DMS79 (cell line): ENCODE measurements at places on chromosomes 2 and 18.
A peak's percentile ranks its signal among the peaks of the same experiment; 100 is the strongest.

DNA sequence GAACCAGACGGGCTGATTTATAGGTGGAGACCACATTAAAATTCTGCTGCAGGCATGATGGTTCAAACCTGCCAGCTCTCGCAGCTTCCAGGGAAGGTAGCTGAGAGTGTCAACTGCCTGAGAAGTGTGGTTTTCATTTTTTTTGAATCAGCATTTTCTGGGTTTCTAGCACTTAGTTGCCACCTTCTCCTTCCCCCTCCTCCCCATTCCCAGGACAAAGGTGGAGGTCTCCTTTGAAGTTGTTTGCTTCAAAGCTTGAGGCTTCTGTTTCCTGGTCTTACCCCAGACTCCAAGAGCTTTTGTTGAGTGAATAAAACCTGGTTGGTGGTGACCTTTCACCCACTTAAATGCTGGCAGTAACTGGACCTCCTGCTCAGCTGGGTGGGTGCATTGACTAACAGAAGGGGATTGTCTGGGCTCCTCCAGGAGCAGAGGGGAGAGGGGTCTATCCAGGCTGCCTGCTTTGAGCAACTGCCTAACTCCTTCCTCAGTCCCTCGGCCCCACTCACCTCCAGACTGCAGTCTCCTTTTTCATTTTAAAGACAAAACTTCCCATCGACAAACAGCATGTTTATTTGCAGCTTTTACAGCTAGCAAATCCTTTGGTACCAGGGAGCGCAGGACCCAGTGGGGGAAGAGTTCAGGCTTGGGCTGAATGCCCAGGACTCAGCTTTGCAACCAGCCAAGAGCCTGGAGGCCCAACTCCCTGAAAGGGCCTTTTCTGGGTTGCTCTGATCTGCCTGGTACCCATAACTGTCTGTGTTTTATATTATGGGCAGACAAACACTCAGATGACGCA lies 3.5 kb downstream of the RHOB start:
- no peak for DNase-seq

GRCh38 chr2:174051741-174052583 lies 86.8 kb upstream of the SP3 start:
- DNase-seq = no peak

DNA sequence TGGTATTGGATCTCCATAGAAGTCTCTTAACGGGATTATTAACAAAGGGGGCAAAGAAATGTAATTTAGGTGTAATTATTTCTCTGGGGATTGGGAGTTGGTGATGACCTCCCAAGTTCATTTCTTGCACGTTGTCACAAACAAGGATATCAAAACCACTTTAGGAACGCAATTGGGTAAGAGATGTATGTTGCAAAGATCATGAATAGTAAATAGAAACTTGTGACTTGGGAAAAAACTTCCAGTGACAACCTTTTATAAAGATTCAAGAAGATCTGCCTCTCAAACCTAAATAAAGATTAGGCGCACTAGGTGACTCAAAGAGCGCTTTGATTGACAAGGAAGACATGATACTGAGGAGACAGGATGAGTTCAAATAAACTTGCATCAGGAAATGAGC lies 127.8 kb upstream of the TRIB2 start:
- DNase-seq = no peak

DNA sequence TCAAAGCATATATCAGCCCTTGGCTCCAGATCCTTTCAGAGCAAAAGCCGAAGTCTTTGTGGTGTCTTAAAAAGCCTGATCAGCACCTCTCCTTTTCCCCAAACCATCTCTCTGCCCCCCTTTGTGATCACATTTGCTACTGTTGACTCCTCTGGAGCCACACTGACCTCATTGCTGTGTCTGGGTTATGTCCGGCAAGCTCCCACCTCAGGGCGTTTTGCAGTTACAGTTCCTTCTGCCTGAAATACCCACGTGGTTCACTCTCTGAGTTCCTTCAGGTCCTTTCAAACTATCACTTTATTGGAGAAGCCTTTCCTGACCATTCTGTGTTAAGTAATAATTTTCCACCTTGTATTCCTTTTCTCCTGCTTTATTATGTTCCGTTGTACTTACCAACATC lies 11.8 kb downstream of the C2orf69 start:
- DNase-seq = no peak

GRCh38 chr18:8969639-8970390 lies 132.7 kb upstream of the NDUFV2 start:
- no peak for DNase-seq

DNA sequence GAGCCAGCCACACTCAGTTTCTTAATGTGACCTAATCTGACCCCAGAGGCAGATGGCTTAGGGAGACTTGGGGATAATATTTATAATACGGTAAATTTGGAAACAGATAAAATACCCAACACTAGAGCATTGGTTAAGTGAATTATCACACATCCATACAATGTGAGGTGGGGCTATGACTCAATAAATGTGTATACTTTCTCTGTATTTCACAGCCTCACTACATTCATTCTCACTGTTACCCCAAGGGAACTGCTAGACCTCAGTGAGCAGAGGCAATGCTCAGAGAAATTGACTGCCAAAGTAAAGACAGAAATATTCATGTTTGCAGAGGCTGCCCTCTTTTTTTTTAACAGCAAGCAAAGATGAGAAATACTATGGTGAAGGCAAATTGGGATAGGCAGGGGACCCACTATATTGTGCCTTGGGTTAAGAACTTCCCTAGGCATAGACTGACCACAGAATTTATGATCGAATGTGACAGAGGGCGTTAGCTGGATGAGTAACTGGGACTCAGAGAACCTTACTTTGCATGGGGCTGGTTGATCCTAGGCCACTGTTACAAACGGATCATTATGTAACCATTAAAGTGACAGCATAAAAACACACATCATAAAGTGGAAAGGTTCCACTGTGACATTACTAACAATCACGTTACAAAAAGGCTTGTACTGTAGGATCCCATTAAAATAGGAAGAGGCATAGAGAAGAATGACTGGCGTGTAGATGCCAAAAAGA lies 246.0 kb upstream of the LYPD1 start:
- DNase-seq = no peak

DNA sequence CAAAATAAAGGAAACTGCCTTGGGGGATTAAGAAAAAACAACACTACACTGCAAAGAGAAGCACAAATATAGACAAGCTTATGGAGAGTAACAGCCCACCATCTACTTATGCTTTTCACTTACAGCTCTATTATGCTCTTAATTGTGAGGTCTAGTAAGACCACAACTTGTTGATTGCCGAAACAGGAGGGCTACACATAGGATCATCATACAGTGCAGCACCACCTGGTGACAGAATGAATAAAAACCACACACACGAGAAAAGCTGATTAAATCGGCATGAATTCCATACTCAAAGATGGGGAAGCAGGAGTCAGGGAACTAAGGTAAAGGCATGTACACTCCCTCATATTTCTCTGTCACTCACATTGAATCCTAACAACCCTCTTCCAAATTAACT lies 259.2 kb downstream of the IKZF2 start:
- no peak for DNase-seq

- DNase-seq = no peak
These were observed 39.8 kb upstream of the DNMT3A start for GRCh38 chr2:25381502-25381901.

GRCh38 chr2:181326661-181327060 lies 130.5 kb upstream of the ITGA4 start:
- no peak for DNase-seq

DNA sequence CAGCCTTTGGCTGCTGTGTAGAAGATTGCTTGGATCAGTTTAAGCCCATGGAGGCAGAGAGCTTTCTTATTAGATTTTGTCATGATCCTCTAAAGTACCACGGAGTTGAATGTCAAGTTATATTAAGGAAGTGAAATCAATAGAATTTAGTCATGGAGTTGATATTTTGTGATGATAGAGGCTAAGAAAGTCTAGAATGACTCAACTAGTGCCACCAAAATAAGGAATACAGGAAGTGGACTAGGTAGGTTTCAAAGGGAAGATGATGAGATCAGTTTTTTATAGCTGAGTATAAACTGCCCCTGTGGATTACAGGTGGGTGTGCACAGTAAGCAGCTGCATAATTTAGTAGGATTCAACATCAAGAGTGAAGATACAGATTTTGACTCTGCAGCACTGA lies 25.2 kb downstream of the FBXO36 start:
- DNase-seq = no peak

DNA sequence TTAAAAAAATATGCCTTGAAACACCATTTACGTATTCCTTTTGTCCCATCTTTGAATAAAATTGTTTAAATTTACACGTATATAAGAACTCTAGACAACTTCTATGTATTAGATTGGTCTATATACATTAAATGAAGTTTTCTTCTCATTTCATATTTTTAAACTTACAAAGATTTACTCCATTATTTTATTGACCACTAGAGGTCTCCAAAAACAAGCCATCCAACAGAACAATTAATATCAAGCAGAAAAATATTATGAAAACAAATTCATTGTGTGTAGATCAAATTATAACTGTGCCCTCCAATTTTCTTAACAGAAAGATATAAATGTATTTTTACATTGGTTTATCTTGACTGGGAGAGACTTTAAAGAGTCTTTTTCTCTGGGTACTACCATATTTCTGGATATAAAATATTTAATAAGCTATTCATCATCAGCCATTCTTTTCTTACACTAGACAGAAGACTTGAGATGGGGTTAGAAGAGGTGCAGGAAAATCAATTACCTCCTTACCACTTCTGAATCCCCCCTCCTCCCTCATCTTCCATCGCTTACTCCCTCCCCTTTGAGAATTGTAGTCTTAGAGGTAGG lies 66.5 kb downstream of the DPP4 start:
- DNase-seq = no peak

DNA sequence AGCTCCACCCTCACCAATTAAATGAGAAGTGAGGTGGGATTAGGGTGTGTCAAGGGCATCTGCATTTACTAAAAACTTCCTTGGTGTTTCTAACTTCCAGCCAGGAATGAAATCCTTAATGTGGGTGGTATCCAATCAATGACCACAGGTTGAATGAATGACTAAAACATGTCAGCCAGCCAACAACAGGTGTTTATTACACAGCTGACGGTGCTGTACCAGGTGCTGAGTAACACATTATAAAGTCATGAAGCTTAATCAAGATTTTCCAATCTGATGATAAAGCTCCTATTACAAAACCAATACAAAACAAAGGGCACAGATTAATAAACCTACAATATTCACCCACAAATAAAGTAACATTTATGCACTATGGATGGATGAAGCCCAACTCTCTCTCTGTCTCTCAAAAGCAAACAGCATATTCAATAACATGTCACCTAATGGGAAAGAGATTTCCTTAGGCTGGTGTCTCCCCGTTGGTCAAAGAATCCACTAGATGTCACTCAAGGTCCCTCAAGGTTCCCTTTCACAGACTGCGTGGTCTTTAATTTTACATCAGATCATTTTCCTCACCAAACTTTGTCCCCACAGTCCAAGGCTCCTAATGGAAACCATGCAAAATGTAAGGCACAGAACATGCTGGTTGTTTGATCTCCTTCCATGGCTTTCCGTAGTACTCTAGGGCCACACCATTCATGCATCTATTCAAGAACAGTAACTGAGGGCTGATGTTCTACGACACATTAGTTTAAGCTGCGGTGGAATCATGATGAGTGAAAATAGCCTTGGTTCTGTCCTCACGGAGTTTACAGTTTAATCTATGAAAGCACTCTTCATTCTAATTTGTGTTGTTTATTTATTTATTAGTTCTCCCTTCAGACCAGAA lies 6.4 kb upstream of the PTPN4 start:
- DNase-seq = no peak

GRCh38 chr2:54678719-54679118 lies 44.7 kb upstream of the EML6 start:
- no peak for DNase-seq

- no peak for DNase-seq
These were observed 1162.8 kb downstream of the DSC3 start for GRCh38 chr18:29879763-29880162.

- no peak for DNase-seq
These were observed 152.2 kb downstream of the DAW1 start for GRCh38 chr2:228023619-228024018.

GRCh38 chr18:31490387-31490786 lies 7.6 kb upstream of the DSG2 start:
- no peak for DNase-seq

- DNase-seq = no peak
These were observed 23.1 kb downstream of the FAM178B start for GRCh38 chr2:96963316-96963715.

GRCh38 chr18:58313491-58314032 lies 269.5 kb downstream of the NEDD4L start:
- DNase-seq = peak; percentile 59

GRCh38 chr2:112462178-112462577 lies 19.8 kb upstream of the TTL start:
- DNase-seq = no peak

DNA sequence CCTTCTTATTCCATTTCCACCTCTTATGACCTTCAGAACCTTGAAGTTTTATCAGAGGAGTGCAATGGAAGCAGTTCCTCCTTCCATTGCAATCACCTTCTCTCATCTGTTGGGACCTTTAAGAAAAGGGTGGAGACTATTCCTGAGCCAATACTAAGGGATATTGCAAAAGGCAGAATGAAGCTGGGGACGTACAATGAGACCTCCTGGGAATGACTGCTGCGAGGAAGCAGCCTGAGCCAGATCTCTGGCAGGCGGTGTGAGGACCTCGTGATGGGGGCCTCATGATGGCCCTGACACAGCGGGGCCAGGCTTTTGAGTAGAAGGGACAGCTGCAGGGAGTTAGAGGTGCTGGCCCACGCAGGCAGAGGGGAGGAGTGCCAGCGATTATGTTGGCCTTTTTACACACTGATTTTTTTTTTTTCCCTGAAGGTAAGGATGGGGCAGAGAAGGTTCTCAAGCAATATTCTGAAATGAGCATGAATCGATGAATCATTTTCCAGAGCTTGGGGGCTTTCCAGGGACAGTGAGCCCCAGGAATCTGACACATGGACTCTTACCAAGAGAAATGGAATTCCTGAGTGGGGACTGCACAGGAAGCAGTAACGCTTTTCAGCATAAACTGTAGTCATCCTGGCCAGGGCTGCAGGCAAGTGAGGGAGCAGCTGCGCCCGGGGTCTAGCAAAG lies 40.0 kb upstream of the LAPTM4A start:
- no peak for DNase-seq

DNA sequence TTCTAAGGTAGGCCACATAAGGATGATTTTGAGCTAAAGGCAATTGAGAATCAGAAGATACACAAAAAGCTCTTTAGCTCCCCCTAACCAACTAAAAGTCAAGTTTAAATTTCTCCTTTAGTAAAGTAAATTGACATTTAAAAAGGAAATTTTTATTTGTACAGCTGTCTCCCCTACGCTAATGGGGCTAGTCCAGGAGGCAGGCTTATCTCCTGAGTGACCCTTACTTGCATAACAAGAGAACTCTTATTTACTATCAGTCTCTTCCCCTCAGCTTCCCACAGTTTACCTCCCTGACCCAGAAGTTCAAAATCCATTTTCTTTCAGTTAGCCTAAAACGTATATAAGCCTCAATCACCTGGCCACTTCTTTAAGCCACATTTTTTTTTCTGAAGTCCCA lies 1002.8 kb upstream of the NRXN1 start:
- no peak for DNase-seq

- DNase-seq = no peak
These were observed 185.6 kb upstream of the STON1 start for GRCh38 chr2:48344441-48344756.

DNA sequence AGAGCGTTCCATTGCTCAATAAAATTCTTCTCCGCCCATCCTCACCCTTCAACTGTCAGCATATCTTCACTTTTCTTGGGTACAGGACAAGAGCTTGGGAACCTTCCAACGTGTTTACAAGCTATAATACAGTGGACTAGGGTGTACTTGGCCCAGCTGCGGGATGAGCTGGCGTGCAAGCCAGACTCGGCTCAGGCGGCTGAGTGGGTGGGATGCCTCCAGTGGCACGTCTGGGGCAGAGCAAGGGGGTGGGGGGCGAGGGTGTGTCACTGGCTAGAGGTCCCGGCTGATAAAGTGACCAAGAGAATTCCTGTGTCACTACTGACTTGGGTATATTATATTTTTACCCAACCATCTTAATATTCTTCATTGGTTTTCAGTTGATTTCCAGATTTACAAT lies 179.7 kb downstream of the EVA1A start:
- no peak for DNase-seq
